CD4-positive, alpha-beta T cell treated with Interleukin-6 for 4 hours (primary cell): ENCODE measurements at places on chromosomes 4 and X.
A peak's percentile ranks its signal among the peaks of the same experiment; 100 is the strongest.

GRCh38 chr4:7422151-7422897 is 12.4 kb downstream of the PSAPL1 start:
- DNase-seq = no peak

DNA sequence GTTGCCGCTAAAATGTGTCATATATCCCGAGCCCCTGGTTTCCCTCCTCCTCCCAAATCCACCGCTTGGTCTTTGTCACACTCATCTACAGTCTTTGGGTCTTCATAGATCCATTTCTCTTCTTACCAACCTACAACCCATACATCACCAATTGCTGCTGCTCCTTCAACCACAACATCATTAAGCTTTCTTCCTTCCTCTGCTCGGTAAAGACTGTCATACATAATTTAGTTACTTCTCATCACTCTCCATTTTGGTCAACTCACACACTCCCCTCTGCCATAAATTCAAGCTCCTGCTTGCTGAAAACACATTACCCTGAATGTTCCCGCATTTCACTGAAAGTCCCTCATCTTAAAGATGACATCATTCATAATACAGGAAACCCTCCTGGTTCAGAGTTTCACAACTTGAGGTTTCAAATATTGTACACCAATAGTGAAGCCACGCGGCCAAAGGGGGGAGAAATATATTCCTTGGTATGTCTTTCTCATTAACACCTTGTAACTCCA is 1.7 kb upstream of the DCTD start:
- peak; percentile 27 for DNase-seq

DNA sequence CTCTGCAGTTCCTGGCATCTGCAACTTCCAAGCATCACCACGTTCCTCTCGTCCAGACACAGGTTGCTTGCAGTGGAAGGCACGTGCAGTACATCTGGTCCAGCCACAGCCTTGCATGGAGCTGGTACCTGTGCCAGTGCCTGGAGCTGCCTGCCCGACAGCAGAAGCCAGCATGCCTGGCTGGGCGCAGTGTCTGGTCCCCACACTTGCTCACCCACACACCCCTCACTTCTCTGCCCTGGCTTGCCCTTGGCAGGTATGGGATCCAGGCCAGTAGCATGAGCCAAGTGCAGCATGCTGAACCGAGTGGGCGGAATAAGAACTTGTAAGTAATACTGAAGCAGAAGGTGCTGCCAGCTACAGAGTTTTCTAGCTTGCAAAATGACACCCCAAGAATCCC is 39.9 kb downstream of the SH3BGRL start:
- no peak for DNase-seq

- no peak for DNase-seq
Measured at GRCh38 chr4:3065551-3065950, 8.8 kb downstream of the HTT-AS start.

DNA sequence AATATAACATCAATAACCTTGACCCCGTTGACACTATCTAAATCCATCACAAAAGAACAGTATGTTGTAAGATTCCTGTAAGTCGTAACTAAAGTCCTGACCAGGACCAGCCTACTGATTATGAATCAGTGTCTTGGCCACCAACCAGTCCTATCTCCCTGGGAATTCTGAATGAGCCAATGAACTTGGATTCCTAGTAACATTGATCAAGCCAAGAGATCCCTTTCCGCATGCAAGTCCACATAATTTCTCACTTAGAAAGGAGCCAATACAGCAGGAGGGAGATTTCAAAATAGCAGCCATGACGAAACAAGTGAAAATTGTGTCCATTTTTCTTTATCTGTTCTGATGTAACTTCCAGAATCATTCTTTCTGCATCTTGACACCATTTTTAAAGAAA is 9.5 kb downstream of the XPNPEP2 start:
- DNase-seq = no peak

- no peak for DNase-seq
Measured at GRCh38 chrX:71612256-71612655, 6.1 kb downstream of the CXCR3 start.
